Left renal cortex interstitium (tissue), 4 donors: ENCODE measurements at places on chromosomes 3 and 15. TPM values are rescaled to one million over a fixed set of nuclear protein-coding genes. Genes with fewer than 3 reads are reported as not detected.

DNA sequence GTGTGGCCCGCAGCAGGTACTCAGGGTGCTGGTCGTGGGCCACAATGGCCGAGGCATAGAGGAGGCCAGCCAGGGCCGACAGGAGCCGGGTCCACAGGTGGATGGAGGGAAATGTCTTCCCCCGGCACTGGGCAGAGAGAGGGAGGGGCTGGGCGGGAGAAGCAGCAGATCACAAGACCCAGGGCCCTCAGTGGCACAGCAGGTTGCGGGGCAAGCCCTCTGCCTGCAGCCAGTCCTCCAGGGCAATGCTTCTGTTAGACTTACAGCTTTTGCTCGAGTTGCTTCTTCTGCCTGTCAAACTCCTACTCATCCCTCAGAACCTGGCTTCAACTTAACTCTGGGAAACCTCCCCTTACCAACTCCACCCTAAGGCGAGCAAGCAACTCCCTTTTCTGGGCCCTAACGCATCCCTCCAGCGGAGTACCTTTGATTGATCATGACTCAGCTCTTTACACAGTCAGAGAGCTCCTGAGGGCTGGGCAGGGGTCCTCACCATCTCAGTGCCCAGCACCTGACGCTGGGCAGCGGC is 16.0 kb downstream of the TMEM44 start:
- no peak for DNase-seq

GRCh38 chr15:48875241-48875960 is 2.5 kb upstream of the EID1 start:
- DNase-seq = no peak

DNA sequence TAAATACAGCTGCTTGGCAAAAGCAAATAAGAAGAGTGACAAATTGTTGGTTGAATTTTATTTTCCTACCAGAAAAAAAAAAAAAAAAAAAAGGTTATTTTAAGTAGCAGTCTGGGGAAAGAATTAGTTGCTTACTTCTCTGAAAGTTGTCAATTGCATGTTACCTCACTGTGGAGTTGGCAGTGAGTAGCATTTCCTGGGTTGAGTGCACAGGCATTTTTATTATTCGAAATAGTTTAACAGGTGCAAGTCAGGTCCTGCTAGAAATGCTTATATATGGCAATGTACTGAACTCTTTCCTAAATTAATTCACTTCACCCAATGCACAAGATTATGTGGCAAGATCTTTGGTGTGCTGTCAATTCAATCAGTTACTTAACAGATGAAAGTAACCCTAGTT is 680.6 kb downstream of the EPHA3 start:
- DNase-seq = no peak

- DNase-seq = no peak
Observed at GRCh38 chr15:100689131-100689899, 86.9 kb downstream of the ASB7 start.

DNA sequence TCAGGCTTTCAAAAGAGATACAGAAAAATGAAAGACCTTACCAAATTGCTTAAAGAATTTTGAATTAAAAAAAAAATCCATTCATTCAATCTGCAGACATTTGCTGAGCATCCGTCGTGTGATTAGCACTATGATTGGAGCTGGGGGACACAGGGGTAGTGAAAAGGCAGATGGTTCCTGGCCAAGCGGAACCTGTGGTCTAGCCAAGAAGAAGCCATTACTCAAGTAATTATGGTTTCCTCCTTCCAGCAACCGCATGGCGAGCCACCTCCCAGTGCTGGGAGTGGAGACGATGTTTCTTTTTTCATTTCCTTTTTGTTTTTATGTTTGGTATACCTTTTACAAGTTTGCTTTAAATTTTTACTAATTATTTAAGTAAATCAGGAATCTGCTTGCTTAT is 140.2 kb downstream of the CACNA2D3 start:
- DNase-seq = no peak

The CISH gene
- polyA plus RNA-seq = 36.3 TPM
